Mammary epithelial cell (primary cell): ENCODE measurements at places on chromosomes 5 and 9. TPM values are rescaled to one million over a fixed set of nuclear protein-coding genes. Genes with fewer than 3 reads are reported as not detected.

ITGA1 gene
- 2.7 TPM for total RNA-seq

PCDHGA10 gene
- total RNA-seq = 7.8 TPM

PKD2L2 gene
- not detected for total RNA-seq

KIF24 gene
- 1.3 TPM for total RNA-seq

DBH gene
- total RNA-seq = not detected in 2 replicates

SPINK13 gene
- not detected for total RNA-seq

HTR4 gene
- total RNA-seq = not detected

CDH9 gene
- not detected in 2 replicates for total RNA-seq

EPB41L4B gene
- total RNA-seq = 3.5 TPM

STPG3 gene
- not detected for total RNA-seq

C5orf58 gene
- not detected in 2 replicates for total RNA-seq
